ENCODE measurements at places on chromosomes 12 and 14.

DNA sequence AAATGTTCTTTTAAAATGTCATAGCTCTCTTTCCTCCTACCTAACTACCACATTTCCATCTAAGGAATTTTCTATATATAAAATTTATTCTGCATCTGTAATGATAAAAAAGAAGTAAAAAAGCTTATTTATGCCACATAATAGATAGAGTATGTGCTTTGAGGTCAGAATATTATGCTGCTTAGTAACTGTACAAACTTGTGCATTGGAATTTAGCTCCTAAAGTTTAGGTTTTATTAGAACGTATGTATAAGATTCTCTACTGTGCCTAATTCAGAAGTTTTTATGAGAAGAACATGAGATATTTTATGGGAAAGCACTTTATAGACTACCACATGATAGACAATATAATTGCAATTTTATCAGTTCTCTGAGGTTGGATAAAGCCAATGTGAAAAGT lies 384.6 kb downstream of the SLC16A7 start:
- no peak for DNase-seq

DNA sequence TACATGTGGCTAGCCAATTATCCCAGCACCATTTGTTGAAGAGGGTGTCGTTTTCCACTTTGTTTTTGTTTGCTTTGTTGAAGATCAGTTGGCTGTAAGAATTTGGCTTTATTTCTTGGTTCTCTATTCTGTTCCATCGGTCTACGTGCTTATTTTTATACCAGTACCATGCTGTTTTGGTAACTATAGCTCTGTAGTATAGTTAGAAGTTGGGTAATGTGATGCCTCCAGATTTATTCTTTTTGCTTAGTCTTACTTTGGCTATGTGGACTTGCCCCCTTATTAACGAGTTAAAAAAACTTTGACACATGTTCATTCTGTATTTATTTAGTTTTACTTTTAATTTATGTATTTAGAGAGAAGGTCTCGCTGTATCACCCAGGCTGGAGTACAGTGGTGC lies 120.4 kb downstream of the ADCK1 start:
- DNase-seq = no peak

- peak; percentile 12 for DNase-seq
These were observed 392.3 kb downstream of the PAWR start for GRCh38 chr12:79298506-79298905.

DNA sequence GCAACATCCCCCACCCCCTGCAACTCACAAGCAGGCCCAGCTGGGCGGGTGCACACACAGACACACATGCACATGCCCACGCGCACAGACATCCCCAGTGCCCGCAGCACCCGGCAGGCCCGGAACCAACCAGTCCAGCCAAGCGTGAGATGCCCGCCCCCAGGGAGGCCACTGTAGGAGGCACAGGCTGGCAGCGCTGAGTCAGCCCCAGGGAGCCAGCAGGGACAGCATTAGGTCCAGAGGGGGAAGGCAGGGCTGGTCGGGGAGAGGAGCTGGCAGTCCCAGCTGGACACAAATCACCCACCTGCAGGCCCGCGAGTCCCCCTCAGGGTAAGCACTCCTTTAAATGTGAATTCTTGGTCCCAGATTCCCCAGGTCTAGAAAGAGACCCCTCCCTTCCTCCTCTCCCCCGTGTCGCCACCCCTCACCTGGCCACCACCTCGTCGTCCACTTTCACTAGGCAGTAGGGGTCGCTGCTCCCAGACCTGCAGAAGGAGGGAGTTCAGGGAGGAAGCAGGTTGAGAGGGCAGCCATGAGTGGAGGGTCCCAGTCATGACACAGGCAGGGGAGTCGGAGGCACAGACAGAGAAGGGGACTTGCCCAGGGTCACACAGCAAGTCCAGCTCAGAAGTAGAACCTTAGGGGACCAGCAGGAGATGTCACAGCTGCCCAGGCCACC lies 5.0 kb downstream of the RASAL1 start:
- DNase-seq = no peak

Data from hindlimb muscle (tissue), 1 donor.